ENCODE measurements at places on chromosomes 3 and 15.

- no peak for DNase-seq
Observed at GRCh38 chr3:100697172-100697571, 12.1 kb upstream of the TFG start.

- DNase-seq: no peak
Observed at GRCh38 chr15:89360294-89360971, 25.8 kb upstream of the POLG start.

DNA sequence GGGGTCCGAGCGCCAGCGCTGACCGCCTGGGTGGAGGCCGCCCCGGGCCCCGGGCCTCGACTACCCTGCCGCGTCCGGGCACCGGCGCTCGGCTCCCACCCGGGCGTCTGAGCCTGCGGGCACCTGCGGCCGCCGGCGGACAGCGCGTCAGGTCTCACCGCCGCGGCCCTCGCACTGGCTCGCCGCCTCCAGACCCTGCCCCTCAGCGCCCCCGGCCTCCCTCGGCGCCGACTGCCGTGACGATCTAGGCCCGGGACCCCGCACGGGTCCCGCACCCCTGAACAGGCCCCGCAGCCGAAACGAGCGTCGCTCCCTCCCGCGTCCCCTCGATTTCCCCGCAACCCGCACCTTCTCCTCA lies 297 bp downstream of the PRC1 start:
- peak; percentile 21 for DNase-seq

GRCh38 chr15:71659730-71660067 lies 150.7 kb upstream of the NR2E3 start:
- DNase-seq: no peak

DNA sequence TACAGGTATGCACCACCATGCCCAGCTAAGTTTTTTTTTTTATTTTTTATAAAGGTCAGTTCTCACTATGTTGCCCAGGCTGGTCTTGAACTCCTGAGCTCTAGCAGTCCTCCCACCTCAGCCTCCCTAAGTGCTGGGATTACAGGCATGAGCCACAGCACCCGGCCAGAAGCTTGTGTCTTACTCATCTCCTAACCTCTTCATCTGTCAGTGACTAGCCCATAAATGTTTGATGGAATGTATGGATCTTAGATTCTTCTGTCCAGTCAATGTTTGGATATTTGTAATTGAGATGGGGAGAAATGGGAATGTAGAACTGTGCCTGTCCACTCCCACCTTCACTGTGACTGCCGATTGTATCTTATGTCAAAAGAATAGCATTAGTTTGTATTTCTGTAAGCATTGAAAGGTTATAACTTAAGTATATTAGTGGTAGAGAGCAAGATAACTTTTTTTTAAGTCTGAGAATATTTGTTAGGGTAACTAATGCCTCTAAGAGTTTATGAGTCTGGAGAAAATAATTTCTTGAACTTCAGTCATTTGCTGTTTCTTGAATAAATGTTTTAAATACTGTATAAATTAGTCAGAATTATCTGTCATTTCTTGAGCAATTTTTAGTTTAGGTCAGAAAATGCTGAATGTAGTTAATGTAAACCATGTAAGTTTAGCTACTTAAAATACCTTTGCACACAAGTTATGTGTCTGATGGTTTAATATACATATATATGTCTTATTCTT lies 215.3 kb upstream of the CGNL1 start:
- no peak for DNase-seq

- no peak for DNase-seq
Observed at GRCh38 chr15:34754171-34754601, 612 bp downstream of the GJD2 start.

DNA sequence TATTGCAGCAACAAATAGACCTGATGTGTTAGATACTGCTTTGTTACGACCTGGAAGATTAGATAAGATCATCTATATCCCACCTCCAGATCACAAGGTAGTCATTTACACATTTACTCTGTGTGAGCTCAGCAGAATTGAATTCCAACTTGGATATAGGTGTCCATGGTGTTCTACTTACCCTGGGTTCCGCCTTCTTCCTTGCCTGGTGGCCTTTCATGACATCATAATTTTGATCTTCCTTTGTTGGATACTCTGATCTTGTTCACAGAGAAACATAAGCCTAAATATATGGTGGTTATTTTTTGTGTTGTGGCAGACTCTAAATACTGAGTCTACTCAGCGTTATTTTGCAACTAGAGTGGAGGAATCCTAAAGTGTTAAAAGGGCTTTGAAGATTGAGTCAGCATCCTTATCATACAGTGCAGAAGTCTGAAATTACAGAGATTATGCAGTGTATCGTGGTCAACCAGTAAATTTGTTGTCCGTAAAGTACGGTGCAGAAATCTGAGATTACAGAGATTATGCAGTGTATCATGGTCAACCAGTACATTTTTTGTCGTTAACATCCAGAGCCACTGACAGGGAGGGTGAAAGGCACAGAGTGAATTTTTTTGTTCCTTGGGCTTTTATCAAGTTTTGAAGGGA lies 39.1 kb upstream of the GATM start:
- DNase-seq: no peak

DNA sequence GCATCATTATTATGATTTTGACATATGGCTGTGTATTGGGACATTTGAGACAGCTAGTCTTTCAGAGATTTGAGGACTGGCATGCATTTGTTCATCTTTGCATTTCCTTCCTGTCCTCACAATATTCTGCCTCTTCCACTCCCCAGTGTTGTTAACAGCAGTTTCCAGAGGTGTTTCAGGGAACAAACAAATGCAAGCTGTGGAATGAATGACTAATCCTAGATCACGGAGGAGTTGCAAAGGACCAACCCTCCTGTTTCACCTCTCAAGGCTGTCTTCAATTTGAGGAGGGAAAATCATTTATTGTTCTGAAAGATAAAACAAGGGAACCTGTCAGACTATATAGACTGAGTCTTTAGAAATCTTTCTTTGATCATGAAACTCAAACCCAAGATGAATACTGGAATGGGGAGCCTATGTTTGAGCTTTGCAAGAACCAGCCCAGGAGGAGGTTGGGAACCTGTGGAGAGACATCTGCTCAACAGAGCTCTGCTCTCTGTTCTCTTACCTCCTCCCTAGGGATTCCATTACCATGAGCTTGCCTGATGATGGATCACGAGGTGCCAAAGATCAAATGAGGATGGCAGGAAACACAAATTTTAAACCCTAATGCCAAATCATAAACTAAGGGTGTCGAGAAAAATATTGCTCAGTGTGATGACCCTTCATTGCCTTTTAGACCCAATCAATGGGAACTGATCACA lies 68.5 kb downstream of the SLC7A14 start:
- no peak for DNase-seq

DNA sequence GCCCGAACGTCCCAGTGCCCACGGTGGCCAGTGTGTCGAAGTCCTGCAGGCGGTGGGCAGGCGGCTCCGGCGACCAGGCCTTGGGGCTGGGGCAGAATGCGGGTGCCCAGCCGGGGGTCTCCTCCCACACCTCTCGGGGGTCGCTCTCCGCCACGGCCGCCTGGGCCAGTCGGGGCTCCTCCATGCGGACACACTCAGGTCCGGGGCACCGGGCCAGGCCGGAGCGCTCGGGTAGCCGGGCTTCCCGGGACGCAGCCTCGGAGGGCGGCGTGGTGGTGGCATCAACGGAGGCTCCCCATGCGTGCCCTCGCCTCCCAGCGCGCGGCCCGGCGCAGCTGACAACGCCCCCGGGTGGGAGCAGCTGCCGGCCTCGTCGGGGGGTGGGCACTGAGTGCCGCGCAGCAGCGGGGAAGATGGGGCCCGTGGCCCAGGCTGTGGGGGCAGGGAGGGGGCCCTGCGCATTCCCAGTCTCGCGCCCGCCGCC lies 30.1 kb upstream of the CERS3 start:
- DNase-seq: no peak

DNA sequence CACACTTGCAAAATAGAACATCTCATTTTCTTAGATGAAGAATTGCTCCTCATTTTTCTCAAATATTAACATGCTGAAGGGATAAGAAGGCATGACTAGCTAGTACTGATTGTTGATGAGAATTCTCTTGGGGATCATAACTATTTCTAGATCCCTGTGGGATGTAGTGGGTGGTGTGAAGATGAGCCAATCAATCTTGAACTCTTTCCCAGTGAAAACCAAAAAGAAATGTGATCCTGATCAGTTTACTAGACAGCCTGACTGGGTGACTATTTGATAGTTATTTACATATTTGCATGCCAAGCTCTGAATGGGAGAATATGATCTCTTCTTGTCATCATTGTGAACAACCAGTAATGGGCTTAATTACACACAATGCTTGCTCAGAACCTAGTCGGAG lies 63.7 kb downstream of the ZIC1 start:
- DNase-seq: no peak

GRCh38 chr3:128323206-128324081 lies 143.2 kb downstream of the DNAJB8 start:
- DNase-seq: no peak

DNA sequence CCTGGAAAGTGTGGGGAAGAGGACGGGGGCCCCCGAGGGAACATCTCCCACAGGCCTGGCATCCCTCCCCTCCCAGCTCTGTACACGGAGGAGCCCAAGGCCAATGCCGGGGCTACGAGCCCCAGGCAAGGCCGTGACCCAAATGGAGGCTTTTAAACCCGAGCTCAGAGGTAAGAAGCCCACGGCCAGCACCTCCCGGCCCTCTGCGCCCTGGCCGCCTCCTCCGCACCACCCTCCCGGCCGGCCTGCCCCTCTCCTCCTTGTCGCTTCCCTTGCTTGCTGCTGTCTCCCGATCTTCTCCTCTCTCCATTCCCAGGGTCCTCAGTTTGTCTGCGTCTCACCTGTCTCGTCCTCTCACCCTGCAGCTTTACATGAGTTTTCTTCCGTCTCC lies 1.3 kb downstream of the MUC4 start:
- DNase-seq: no peak

DNA sequence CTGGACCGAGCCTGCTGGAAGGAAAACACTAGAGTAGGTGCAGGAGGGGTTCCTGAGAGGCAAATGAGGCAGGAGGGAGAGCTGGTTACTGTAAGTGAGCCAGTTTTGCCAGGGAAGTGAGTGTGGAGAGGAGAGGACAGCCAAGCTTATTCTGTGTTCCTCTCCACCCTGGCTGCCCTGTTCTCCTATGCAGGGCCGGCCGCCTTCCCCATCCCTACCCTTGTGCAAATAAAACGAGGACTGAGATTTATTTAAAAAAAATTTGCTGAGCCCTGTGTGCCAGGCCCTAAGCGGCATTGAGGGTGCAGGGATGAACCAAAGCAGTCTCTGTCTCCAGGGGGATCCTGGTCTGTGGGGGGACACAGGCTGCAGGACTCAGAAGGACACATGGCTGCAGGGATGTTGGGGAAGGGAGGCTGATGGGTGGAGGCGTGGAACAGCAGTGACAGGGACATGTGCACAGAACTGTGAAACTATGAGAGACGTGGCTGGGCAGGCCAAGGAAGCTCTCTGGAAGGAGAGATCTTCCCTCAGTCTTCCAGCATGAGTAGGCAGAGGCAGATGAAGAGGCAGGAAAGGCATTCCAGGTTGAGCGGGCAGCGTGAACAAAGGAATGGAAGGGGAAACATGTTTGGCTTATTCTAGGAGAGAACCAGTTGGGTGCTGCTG lies 12.1 kb downstream of the CORO2B start:
- no peak for DNase-seq

GRCh38 chr3:3085782-3086181 lies 24.4 kb downstream of the IL5RA start:
- no peak for DNase-seq

- DNase-seq: peak; percentile 22
Observed at GRCh38 chr15:47717036-47717612, at the start of gene SEMA6D. Gene SEMA6D, plus strand, starts transcription at chr15:47717505. Its CDS starts 42,294 bp downstream, at chr15:47759799.

DNA sequence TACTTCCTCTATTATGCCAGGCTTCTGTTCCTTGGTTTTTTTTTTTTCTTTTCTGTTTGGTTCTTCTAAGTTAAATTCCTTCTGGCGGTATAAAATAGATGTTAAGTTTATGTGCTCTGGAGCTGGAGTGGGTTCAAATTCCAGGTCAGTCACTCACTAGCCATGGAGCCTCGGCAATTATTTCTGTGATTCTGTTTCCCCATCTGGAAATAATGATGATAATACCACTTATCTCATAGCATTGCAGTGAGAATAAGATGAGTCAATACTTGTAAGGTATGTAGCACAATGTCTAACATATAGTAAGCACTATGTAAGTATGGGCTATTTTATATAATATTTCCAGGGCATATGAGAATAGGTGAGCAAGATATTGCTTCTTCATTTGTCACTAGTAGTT lies 33.2 kb upstream of the ZDHHC23 start:
- DNase-seq: no peak

GRCh38 chr3:139601191-139601961 lies 61.8 kb upstream of the RBP1 start:
- no peak for DNase-seq

DNA sequence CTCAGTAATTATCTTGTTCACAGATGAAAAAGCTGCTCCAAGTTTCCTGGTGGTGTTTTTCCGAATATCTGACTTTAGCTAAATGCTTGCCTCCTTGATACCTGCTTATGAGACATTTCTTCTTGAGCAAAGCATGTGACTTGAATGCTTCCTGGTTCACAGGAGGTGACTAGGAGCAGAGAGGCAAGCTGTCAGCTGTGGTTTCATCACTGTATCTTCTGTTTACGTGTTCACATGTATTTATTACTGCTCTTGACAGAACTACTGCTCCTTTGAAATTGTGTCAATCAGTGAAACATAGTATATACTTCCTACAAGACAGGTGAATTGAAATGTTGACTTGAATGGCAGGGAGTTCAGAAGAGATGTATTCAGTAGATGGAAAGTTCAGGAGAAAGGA lies 8.9 kb upstream of the SPPL2A start:
- peak; percentile 32 for DNase-seq

DNA sequence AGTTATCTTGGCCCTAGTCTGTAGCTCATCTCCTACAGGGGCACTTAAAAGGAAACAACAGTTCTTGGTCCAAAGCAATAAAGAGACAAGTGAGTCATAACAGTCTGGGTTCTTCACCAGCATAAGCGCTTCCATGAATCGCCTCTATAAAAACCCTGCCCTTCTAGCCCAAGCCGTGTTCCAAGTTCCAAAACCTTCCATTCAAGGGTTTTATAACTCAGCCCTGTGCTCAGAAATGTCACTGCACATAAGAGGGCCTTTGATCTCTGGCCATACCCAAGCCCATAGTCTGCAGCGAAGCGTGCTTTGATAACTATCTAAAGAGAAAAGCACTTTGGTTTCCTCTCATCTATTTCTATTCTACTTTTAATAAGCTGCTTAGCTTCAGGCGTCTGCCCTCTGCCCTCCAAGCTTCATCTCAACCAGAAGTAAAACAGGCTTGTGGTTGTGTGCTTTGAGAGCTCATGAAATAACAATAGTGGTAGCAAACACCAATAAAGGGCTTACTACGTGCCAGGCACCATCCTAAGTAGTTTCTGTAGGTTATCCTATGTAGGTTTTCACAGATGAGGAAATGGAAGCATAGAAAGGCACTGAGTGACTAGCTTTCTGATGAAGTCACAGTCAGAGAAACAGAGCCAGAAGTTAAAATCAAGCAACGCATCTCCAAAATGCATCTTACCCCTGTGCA lies 64.0 kb upstream of the AKAP13 start:
- no peak for DNase-seq

DNA sequence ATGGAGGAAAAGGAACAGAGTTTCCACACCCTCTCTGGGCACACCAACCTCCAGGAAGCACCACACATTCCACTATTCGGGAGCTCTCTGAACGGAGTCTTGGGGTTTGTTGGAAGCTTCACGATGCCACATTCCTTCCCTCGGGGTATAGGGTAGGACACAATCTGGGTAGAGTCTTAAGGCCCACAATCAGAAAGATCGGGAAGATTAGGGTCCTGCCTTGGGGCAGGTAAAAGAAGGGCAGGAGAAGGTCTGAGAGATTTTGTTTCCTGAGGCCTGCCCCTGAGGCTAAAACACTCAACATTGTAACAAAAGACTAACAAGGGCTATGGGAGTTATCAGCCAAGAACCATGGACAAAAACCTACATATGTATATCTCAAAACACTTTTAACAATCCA lies 89.2 kb upstream of the RAP2B start:
- no peak for DNase-seq

- peak; percentile 16 for DNase-seq
Observed at GRCh38 chr3:168585544-168585943, 489.8 kb upstream of the GOLIM4 start.

All from MM.1S (cell line).